Immature natural killer cell (primary cell): ENCODE measurements at places on chromosomes 11 and 22. TPM values are rescaled to one million over a fixed set of nuclear protein-coding genes. Genes with fewer than 3 reads are reported as not detected.

DNA sequence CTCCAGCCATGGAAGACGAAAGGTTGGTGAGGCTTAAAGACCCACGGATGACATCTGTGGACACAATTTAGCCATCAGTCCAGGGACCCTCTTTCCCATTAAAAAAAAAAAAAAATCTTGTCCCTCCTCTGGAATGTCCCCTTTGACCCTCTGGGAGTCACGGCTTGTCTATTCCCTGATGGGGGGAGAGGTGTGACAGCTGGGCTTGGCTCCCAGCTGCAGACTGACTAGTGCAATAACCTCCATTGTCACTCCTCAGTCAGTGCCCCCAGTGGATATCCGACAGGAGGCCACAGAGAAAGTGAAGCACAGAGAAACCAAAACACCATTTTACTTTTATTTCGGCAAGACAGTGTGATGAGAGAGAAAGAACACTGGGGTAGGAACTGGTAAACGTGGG lies 2.7 kb upstream of the VSIG2 start:
- H3K4me3 ChIP-seq = no peak overlapping the region
- no peak overlapping the region for H3K27ac ChIP-seq
- DNase-seq = no peak
- H3K4me1 ChIP-seq = peaks cover 10% of the 10 kb centered on the region
- H3K36me3 ChIP-seq = no peaks in the 10 kb centered on the region

DNA sequence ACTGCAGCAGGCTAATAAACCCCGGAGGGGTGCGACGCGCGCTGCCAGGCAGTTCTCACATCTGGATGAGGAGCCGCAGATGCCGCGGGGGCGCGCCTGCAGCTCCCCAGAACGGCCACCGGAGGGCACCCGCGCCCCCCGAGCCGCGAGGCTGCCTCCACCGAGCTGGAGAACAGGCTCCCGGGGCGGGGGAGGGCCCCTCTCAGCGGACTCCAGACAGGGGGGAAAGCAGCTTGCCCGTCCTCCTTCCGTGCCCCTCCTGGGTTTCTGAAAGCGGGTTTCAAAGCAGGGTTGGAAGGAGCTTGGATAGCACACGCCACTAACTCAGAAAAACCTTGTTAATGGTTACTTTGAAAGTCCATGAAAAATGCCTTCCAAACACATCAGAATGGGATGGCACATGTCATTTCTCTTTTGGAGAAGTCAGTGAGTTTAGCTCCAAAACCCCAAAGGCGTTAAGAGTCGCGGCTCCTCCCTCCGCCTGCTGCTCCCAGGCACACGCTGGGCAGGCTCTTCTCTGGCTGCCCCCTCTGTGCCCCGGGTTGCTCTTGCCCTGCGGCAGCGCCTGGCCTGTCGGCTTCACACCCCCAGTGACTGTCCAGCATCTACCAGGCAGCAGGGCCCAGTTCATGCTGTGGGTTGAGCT lies 317.8 kb downstream of the NTM start:
- H3K36me3 ChIP-seq = no peaks in the 10 kb centered on the region
- H3K27me3 ChIP-seq = peaks cover 3% of the 10 kb centered on the region
- no peaks in the 10 kb centered on the region for H3K4me1 ChIP-seq
- no peak overlapping the region for H3K4me3 ChIP-seq
- DNase-seq = no peak
- H3K27ac ChIP-seq = no peak overlapping the region

- H3K4me1 ChIP-seq = no peaks in the 10 kb centered on the region
- no peaks in the 10 kb centered on the region for H3K36me3 ChIP-seq
- no peak overlapping the region for H3K4me3 ChIP-seq
- DNase-seq = no peak
Measured at GRCh38 chr11:132077416-132077815, 707.0 kb downstream of the NTM start.

- no peak for DNase-seq
- H3K36me3 ChIP-seq = peaks cover 14% of the 10 kb centered on the region
- peaks cover 7% of the 10 kb centered on the region for H3K27me3 ChIP-seq
- peaks cover 13% of the 10 kb centered on the region for H3K4me1 ChIP-seq
Measured at GRCh38 chr22:20750461-20751184, 23.3 kb upstream of the SERPIND1 start.

DNA sequence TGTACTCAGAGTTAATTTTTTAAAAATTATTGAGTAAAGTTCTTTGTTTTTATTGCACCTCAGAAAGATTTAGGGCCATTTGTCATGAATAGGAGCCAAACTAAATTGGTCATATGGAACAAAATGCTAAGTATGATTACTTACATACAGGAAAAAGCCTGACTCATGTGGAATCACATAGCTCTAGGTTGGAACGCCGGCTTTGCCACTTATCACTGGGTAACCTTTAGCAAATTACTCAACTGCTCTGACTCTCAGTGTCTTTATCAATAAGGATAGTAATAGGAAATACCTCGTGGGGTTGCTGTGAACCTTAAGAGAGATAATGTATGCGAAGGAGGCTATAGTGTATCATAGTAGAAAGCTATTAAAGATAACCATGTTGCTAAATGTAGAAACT lies 638.5 kb downstream of the NELL1 start:
- DNase-seq = no peak
- no peak overlapping the region for H3K27ac ChIP-seq
- H3K27me3 ChIP-seq = no peaks in the 10 kb centered on the region
- no peaks in the 10 kb centered on the region for H3K4me1 ChIP-seq

- H3K36me3 ChIP-seq = no peaks in the 10 kb centered on the region
- DNase-seq = no peak
- peaks cover 12% of the 10 kb centered on the region for H3K27me3 ChIP-seq
- no peak overlapping the region for H3K4me3 ChIP-seq
- no peak overlapping the region for H3K27ac ChIP-seq
Measured at GRCh38 chr11:83152264-83152663, 4.7 kb upstream of the PCF11 start.

DNA sequence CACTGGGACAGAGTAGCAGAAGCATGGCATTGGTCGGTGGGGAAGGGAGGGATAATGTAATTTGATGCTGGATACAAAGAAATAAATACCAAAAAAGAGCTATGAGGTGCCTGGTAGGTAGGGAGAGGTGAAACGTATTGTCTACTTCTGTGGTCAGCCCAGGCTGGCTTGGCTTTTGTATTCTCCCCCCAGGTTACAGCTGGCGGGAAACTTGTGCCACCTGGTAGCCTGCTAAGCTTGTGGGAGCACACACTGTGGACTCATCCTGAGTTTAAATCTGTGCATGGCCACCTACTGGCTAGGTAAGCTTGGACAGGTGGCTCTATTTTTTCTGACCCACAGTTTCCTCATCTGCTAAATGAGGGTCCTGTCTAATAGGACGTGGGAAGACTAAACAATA lies 165.2 kb upstream of the E2F8 start:
- peaks cover 3% of the 10 kb centered on the region for H3K27me3 ChIP-seq
- H3K27ac ChIP-seq = no peak overlapping the region
- H3K4me1 ChIP-seq = no peaks in the 10 kb centered on the region
- H3K4me3 ChIP-seq = no peak overlapping the region
- H3K36me3 ChIP-seq = no peaks in the 10 kb centered on the region
- DNase-seq = no peak

DNA sequence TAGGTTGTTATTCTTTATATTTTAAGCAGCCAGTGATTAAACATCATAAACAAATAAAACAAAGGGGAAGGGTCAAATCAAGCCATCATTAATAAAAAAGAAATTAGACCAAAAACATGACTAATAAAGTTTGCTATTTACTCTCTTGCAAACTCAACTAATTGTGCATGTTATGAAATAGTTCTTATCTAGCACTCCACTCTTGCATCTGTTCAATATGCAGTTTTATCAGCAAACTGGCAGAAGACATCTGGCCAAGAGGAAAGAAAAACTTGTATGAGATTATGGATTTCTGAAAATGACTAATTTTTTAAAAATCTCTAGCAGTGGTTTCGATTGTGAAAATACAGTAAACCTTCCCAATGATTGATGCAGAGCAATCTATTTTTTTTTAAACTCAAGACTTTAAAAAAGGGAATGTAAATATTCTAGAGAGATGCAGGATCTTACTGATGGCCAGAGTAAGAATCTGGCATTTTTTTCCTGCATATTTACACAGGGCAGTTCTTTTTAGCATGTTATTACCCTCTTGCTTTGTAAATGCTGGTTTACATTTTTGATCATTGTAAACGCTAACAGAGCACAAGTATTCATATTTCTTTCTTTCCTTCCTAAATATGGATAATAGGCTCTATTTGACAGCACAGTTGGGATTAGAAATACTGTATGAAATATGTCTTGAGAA lies 83.3 kb downstream of the GRIA4 start:
- no peak overlapping the region for H3K4me3 ChIP-seq
- no peak for DNase-seq
- H3K4me1 ChIP-seq = no peaks in the 10 kb centered on the region
- no peaks in the 10 kb centered on the region for H3K36me3 ChIP-seq
- H3K27me3 ChIP-seq = no peaks in the 10 kb centered on the region

DNA sequence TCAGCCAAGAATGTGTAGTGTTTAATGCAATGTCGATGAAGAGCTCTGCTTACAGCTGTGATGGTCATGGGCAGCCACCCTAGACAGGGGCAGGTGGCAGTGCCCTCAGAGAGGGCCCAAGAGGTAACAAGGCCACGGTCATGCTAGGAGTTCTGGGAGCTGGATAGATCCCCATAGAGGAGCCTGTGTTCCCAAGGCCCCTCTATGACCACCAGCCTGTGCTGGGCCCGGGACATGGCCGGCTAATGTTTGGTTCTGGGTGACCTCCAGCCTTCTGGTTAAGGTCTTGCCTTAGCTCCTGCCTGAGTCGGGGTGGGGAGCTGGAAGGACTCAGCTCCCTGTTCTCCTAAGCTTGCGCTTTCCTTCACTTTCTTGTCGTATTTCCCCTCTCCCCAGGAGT lies 65.1 kb downstream of the GRIK4 start:
- H3K27me3 ChIP-seq = peaks cover 2% of the 10 kb centered on the region
- peaks cover 3% of the 10 kb centered on the region for H3K36me3 ChIP-seq
- no peak overlapping the region for H3K4me3 ChIP-seq
- no peak overlapping the region for H3K27ac ChIP-seq

GRCh38 chr22:19932367-19933206 lies 9.0 kb upstream of the COMT start:
- peaks cover 2% of the 10 kb centered on the region for H3K4me1 ChIP-seq
- no peaks in the 10 kb centered on the region for H3K27me3 ChIP-seq
- no peak for DNase-seq
- peaks cover 22% of the 10 kb centered on the region for H3K36me3 ChIP-seq

- H3K4me3 ChIP-seq = peak overlapping the region; percentile 25
- H3K27me3 ChIP-seq = peaks cover 20% of the 10 kb centered on the region
- peaks cover 4% of the 10 kb centered on the region for H3K36me3 ChIP-seq
Measured at GRCh38 chr11:829176-829846, 1.6 kb downstream of the CRACR2B start.

GRCh38 chr11:11586465-11586864 lies 35.3 kb downstream of the GALNT18 start:
- no peak overlapping the region for H3K27ac ChIP-seq
- no peaks in the 10 kb centered on the region for H3K27me3 ChIP-seq
- no peaks in the 10 kb centered on the region for H3K36me3 ChIP-seq

DNA sequence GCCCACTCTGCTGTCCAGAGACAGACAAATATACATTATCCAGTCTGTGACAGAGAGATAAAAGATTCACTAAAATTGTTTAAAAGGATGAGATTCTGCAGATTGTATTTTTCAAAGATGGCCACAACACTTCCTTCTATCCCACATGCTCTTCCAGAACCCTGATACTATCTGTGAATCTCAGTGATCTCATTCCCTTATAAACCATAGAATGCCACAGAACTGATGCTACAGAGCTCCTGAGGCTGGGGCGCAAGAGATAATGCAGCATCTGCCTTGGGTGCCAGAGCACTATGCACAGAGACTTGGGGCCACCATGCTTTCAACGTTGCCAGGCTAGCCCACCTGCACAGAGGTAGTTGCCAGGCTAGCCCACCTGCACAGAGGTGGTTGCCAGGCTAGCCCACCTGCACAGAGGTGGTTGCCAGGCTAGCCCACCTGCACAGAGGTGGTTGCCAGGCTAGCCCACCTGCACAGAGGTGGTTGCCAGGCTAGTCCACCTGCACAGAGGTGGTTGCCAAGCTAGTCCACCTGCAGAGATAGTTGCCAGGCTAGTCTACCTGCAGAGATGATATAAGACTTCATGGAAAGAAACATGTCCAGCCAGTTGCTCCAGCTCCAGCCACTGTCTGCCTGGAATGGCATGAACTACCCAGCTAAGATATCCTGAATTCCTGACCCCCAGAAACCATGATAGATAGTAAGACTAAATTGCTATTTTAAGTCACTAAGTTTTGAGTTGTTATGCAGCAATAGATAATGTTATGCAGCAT lies 17.6 kb upstream of the SEPTIN5 start:
- no peak overlapping the region for H3K27ac ChIP-seq
- no peak for DNase-seq
- H3K4me1 ChIP-seq = no peaks in the 10 kb centered on the region
- no peaks in the 10 kb centered on the region for H3K36me3 ChIP-seq
- H3K4me3 ChIP-seq = no peak overlapping the region

GRCh38 chr11:26572770-26573402 lies 823 bp upstream of the MUC15 start:
- H3K27me3 ChIP-seq = peaks cover 2% of the 10 kb centered on the region
- H3K36me3 ChIP-seq = no peaks in the 10 kb centered on the region
- H3K4me1 ChIP-seq = no peaks in the 10 kb centered on the region
- no peak overlapping the region for H3K27ac ChIP-seq

GRCh38 chr11:9874466-9874865 lies 210.6 kb downstream of the SWAP70 start:
- peaks cover 2% of the 10 kb centered on the region for H3K27me3 ChIP-seq
- no peak overlapping the region for H3K27ac ChIP-seq
- no peak overlapping the region for H3K4me3 ChIP-seq
- no peaks in the 10 kb centered on the region for H3K36me3 ChIP-seq
- no peak for DNase-seq

Gene BBS1
- polyA plus RNA-seq = 6.2 TPM

Gene INSC
- polyA plus RNA-seq = not detected

Gene ZNF215
- polyA plus RNA-seq = not detected

Gene SLC2A11
- polyA plus RNA-seq = 2.0 TPM

Gene SPI1
- 0.95 TPM for polyA plus RNA-seq
